Activated CD4-positive, alpha-beta T cell treated with anti-CD3 and anti-CD28 coated beads for 4 hours (primary cell): ENCODE measurements at places on chromosomes 11 and 22.

DNA sequence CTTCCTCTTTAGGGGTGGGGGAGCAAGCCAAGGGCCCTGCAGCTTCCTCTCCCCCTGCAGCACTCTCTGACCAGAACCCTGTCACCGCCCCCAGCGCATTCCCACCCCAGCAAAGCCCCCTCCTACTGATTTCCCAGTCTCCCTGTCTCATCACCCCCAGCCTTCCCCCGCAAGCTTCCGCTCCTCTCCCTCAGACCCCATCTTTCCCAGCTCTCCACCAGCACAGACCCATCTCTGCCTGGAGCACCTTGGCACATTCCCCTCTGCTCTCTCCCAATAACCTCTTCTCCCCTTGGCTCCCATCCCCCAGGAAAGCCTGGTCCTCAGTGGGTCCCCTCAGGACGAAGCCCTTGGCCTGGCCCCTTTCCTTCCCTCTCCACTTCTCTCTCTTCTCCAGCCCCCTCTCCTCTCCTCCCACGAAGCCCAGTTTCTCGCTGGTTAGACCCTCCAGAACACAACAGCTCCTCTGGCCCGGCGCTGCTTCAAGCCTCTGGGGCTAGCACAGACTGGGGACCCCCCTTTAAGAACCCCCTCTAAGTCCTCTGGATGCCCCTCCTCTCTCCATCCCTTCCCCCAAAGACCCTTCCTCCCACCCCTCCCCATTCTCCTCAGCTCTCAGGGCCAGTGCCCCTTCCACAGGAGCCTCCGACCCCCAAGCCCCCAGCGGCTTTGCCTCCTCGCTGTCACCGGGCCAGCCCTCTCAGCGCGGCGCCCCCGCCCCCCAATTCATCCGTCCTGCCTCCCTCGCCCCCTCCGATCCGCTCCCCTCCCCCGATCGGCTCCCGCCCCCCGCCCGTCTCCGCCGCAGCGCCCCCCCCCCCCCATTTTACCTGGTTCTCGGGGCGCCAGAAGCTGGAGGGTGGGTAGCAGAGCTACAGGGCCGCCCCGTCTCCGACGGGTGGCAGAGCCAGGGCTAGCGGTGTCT lies 594 bp downstream of the NRXN2 start:
- DNase-seq = no peak

- no peak for DNase-seq
Measured at GRCh38 chr22:26985206-26985605, 327.8 kb downstream of the MIAT start.

DNA sequence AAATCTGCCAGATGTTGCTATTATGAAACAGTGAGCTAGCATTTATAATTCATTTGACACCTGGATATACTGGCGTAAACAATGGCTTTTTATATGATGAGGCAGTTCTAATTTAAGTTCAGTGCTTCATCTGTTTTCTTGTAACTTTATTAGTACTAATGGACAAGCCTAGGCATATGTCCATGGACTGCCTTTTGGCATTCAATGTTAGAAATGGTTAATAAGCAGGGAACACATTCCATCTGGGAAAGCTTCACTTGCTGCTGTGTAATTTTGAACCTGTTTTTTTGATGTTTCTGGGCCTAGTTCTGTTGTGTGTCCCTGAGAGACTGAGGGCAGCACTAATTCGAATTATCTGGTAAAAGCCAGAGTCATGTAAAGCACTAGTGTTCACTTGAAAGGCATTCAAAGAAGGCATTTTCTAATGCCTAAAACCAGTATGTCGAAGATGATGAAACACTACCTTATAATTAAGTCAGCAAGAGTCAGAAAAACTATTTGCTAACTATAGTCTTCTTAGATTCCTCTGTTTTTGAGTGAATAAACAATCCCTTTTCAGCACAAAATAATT lies 138.5 kb downstream of the SWAP70 start:
- no peak for DNase-seq

GRCh38 chr11:11937957-11938356 lies 70.5 kb downstream of the DKK3 start:
- DNase-seq = no peak

DNA sequence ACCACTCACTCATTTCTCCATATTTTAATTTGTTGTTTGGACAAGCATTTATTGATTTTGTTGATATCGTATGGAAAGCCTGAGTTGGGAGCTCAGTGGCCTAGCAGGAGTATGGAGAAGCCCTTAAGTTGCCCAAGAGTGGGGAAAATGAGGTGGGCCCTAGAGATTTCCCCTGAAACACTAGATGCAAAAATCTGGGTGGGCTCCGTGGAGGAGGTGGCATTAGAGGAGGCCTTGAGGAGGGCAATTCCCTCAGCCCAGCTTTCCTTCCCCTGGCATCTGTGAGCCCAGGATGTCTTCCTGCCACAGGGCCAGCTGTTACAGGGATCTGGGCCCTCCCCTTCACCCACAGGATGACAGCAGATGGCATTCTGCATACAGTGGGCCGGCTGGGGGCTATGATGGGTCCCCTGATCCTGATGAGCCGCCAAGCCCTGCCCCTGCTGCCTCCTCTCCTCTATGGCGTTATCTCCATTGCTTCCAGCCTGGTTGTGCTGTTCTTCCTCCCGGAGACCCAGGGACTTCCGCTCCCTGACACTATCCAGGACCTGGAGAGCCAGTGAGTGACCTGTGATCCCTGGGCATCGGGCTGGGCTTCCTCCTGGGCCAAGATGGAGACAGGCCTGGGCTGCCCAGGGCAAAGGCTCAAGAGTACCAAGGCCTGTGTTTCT lies 21.6 kb upstream of the SLC22A12 start:
- DNase-seq = no peak

DNA sequence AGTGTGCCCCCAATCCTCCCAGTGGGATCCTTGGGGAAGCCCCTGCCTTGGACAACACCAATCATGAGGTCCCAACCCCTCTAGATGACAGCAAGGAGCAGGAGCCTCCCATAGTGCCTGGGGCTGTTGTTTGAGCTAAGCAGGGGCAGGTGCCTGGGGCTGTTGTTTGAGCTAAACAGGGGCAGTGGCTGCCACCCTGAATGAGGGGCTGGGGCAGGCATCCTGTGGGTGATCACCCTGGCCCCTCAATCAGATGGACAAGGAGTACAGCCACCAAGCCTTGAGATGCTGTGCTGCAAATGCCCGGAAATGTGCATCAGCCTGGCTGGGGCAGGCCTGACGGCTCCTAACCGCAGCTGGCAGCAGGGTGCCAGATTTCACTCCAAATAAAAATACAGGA lies 66.7 kb downstream of the MYEOV start:
- DNase-seq = no peak

DNA sequence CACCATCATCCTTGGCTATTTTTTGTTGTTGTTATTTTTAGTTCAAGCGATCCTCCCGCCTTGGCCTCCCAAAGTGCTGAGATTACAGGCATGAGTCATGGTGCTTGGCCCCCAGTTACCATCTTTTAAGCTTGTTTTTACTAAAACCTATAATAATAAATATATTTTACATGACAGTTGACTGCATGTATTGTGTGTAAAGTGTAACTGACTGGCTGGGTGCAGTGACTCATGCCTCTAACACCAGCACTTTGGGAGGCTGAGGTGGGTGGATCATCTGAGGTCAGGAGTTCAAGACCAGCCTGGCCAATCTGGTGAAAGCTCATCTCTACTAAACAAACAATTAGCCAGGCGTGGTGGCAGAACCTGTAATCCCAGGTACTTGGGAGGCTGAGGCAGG lies 386.2 kb downstream of the TENM4 start:
- no peak for DNase-seq
